HFF-Myc (cell line): ENCODE measurements at places on chromosomes 7 and 10.

DNA sequence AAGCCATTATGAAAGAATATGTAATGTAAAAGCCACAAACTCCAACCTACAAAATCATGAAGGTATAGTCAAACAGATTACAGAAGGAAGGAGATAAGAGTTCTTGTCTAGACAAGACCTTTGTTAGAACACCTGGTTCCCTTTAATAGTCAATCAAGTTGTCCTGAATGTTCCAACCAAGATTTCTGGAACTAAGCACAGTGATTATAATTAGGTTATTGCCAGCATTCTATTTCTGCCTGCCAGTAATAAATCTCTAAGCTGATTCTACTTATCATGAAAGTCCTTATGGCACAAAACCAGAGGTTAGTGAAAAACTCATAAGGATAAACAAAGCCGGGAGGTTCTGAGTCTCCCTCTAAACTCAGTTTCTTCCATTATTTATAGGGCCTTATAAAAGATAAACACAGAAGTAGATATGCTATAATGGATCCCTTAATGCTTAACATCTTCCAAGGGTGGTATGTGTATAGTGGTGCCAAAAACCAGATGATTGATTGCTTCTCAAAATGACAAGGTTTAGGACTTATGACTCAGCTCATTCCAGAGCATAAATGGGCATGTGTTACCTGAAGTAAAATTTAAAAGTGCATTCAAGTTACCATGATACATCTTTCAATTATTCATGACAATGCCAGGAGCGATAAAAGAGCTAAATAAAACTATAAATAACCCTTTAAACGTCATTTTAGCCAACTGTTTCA is 237.2 kb downstream of the CSTF2T start:
- no peak for DNase-seq

- DNase-seq: no peak
Observed at GRCh38 chr10:124035928-124036558, 57.4 kb downstream of the CHST15 start.

- no peak for DNase-seq
Observed at GRCh38 chr10:7492660-7493046, 81.8 kb upstream of the SFMBT2 start.

DNA sequence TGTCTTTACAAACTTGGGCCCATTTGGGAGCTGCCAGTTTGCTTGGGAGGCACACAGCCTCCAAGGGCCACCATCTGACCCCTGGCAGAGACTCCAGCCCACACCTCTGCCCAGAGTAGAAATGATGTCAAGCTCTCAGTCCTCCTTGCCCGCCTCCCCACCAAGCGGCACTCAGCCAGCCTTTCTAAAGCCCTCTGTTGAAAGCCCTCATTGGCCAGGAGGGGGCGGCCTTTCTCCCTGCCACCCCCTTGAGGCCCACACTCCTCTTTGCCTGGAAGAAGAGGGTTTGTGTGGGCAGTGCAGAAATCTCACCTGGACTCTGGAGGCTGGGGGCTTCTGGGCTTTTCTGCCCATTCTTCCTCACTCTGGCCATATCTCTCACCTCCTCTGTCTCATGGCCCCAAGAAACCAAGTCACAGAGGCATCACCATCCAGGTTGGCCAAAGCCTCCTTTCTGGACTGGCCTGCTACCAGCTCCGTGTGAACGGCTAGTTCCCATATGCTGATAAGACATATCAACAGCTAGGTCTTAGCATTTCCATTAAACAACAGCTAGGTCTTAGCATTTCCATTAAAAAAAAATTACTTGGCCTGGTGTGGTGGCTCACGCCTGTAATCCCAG is 36.1 kb downstream of the UBTD1 start:
- DNase-seq: no peak

- no peak for DNase-seq
Observed at GRCh38 chr10:120285408-120285807, 171.6 kb upstream of the PLPP4 start.

DNA sequence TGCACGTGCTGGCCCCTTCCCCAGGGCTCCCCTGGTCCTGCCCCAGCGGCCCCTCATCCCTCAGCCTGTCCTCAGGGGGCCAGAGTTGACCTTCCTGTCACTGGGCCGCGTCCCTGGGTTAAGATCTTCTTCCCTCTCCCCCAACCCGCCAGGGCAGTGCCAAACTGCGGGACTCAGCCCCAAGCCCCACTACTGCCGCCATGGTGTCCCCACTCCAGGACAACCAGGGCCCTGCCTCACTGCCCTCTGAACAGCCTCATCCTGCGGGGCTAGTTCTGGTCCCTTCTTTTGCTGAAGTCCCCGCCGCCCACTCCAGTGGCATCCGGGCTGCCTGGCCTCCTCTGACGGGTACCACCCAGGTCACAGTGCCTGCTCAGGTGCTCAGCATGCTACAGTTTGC is 37.5 kb downstream of the UNCX start:
- no peak for DNase-seq

- no peak for DNase-seq
Observed at GRCh38 chr7:117612637-117613036, 132.8 kb downstream of the CFTR start.

DNA sequence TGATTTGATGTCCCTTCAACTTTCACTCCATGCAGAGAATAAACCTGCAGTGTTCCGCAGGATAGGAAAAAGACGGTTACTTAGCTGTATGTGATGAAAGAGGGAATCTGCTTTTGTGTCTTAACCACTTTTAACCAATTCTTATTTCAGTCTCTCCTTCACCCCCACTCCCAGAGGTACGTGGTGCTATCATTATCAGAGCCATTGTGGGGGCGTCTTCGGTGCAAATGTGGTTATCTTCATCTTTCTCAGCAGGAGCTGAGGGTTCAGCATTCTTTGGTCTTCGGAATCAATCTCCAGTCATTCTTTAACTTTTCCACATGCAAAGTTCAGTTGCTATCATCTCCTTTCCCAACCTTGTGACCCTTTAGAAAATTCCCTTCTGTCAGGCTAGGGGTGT is 219.9 kb upstream of the LYZL1 start:
- no peak for DNase-seq

DNA sequence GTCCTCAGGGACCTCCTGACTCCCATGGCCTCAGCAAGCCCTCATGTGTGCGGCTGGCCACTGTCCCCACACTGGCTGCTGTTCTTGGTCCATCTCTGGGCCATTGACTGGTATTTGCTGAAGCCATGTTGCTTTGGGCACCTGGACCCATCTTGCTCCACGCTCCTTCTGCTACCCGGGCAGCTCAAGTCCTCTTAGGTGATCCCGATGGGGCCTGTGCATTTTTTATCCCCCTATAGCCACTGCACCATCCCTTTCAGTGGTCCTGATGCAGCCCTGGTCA is 16.7 kb downstream of the RAMP3 start:
- no peak for DNase-seq

DNA sequence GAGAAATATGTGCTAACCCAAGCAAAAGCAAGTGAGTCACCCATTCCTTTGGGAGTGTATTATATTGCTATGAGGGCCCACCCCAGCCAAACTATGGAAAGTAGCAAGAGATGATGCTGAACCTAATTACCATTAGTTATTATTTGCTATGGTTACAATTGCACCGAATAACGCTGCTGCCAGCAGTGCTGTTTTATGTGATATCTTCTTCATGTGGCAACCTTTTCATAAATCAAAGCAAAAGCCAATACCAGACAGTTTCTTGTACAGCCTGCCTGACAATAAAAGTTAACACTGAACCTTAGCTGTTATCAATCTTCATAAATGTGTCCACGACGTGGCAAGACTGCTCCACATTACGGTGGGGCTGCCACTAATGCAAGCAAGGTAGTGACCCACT is 241.7 kb upstream of the PLXNA4 start:
- no peak for DNase-seq

DNA sequence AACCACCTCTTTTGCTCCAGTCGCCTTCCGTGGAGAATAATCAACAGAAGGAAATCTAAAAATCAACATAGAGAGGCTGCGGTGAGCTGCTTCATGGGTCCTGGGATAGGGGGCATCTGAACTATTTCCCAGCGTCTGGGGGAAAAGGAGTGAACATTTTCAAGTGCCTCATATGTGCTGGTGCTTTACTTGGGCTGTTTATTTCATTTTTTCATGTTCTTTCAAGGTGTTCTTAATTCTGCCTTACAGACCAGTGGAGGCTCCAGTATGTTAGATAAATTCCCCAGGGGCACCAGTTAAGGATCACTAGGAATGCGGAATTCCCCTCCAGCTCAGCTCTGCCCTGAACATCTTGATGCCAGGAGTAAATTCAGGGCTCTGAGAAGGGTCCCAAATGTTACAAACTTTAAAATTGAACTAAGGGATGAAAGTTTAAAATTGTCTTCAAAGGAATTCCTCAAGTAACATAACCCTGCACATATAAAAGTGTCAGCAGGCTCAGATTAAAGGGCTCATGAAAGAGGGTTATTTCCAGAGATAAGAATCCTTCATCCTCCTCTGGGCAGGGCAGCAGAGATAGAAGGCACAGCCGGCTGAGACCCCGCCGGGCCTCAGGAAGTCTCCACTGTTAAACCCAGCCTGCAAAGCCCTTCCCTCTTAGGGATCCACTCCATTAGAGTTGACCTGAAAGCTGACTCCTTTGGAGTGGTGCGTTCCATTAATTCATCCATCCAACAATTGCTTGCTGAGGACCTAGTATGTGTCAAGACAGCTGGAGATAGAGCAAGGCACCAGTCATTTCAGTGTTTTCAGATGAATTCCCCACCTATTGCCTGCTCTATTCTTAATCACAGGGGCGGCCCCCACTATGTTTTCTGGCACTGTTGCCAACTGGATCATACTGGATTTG is 345.8 kb downstream of the KCNMA1 start:
- no peak for DNase-seq

- DNase-seq: no peak
Observed at GRCh38 chr7:39414224-39415035, 151.8 kb upstream of the YAE1 start.

- DNase-seq: no peak
Observed at GRCh38 chr7:138595454-138595853, 105.7 kb downstream of the SVOPL start.

DNA sequence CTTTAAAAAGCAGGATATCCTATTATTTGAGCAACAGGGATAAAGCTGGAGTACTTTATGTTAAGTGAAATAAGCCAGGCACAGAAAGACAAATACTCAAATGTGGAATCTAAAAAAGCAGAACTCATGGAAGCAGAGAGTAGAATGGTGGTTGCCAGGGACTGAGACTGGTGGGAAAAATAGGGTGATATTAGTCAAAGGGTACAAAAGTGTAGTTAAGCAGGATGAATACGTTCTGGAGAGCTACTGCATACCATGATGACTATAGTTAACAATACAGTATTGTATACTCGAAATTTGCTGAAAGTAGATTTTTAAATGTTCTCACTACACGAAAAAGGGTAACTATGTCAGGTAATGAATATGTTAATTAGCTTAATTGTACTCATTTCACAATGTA is 125.5 kb upstream of the VSTM2A start:
- no peak for DNase-seq

- DNase-seq: peak; percentile 99
Observed at GRCh38 chr10:6721480-6721879, 141.4 kb upstream of the PRKCQ start.

- no peak for DNase-seq
Observed at GRCh38 chr10:106380706-106381105, 783.8 kb downstream of the SORCS1 start.

GRCh38 chr10:83492004-83492403 is 647.3 kb upstream of the GHITM start:
- DNase-seq: no peak

DNA sequence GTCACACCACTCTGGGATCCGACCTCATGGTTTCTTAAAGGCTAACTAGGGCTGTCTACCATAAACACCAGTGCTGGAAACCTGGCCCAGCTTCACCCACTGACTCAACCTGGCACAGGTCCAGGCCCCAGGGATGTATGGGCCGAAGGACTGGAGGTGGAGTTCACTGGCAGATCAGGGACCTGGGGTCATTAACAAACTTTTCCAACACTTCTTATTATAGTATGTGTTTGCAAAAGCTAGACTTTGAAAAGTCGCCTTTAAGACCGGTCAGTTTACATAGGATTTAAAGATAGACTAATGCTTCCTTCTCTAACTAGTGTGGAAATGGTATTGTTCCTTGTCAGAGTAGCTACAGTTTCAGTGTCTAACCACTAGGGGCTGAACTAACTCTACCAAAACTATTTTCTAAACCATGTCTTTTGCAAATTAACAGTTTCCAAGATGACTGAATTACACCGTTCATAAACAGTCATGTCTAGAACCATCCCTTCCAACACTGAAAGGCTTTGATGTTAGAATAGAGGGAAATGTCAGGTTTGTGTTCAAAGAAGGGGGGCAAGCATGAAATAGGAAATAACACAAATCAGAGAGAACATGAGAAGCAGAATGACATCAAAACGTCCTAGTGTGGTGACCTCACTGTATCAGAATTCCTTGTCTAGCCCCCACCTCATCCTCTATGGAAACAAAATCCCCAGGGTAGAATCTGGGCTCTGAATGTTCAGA is 29.7 kb downstream of the STN1 start:
- no peak for DNase-seq

DNA sequence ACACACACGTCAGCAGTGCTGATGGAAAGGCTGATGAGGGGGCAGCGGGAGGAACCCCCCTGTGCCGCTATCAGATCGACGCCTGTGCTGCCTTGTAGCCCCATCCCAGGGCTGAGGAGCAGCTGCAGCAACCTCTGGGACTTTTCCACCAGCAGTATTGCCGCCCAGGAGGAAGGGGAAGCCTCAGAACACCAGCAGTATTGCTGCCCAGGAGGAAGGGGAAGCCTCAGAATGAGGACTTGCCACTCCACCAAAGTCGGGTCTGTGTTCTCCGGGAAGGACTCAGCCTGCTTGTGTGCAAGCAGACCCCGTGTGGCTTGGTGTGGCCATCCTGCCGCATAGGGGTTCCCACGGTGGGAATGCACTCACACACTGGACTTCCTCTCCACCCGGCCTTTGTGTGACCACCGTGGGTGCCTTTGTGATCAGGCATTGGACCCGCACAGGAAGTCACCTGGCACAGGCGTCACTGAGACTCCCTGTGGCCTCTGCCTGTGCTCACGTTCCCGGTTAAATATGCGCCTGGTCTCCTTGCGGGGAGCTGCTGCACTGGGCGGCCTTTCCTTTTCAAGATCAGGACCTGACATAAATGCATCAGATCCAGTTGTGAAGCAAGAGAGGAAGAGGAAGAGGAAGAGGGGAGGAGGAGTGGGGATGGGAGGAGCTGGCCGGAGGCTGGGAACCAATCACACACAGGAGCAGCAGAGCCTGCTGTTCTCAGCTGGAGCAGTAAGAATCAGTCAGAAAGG is 248.5 kb downstream of the DNAJB6 start:
- DNase-seq: no peak

- no peak for DNase-seq
Observed at GRCh38 chr7:38830826-38831225, 78.2 kb downstream of the VPS41 start.

GRCh38 chr10:12091421-12091820 is 22.7 kb downstream of the DHTKD1 start:
- no peak for DNase-seq

- no peak for DNase-seq
Observed at GRCh38 chr10:2935647-2936386, 131.5 kb upstream of the PFKP start.

DNA sequence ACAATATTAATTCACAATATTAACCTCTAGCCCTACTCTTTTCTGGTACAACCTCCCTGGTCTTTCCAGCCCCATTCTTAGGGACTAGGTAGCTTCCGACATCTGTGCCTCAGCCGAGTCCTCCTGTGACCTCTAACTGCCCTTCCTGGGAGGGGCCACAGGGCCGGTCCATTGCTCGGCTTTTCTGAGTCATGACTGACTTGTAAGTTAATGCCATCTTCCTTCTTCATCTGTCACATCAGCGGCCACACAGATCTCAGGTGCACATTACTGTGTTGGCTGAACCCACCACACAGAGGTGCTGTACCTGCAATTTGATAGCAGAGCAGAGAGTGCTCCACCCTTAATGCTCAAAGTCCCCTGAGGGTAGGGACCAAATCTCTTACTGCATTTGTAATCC is 4.1 kb upstream of the CPA4 start:
- DNase-seq: no peak
